ENCODE measurements at places on chromosomes 7 and 10.
A peak's percentile ranks its signal among the peaks of the same experiment; 100 is the strongest.

DNA sequence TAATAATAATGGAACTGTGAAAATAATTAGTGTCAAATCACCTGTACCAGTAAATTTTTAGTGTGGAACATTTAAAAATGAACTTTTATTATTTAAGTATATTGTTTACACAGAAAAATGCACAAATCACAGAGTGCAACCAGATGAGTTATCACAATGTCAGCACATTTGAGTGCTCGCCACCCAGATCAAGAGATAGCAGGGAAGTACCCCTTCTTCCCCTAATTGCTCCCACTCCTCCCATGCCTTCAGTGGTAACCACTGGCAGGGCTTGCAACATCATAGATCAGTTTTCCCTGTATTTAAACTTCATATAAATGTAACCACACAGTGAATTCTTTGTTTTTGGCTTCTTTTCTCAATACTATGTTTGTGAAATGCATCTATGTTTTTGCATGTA lies 7.8 kb upstream of the GPR141 start:
- no peak for DNase-seq

GRCh38 chr10:122281751-122282150 lies 10.7 kb downstream of the BTBD16 start:
- no peak for DNase-seq

DNA sequence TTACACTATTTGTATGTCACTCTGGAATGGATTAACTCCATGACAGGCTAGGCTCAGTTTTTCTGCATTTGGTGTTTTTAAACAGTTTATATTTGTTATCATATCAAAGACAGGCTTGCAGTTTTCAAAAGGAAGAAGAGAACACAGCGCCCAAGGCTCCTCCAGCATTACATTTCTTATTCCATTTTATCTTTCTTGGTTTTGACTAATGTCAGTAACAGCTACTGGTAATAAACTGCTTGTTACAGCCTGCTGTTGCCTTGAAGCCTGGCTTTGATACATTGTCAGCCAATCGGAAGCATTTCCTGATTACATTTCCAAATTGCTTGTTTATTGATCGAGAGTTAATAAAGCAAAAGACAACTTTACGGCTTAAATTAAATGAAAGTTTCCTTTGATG lies 166.0 kb upstream of the MDFIC start:
- DNase-seq, result no peak

GRCh38 chr7:105826143-105826542 lies 50.3 kb downstream of the ATXN7L1 start:
- DNase-seq, result no peak

DNA sequence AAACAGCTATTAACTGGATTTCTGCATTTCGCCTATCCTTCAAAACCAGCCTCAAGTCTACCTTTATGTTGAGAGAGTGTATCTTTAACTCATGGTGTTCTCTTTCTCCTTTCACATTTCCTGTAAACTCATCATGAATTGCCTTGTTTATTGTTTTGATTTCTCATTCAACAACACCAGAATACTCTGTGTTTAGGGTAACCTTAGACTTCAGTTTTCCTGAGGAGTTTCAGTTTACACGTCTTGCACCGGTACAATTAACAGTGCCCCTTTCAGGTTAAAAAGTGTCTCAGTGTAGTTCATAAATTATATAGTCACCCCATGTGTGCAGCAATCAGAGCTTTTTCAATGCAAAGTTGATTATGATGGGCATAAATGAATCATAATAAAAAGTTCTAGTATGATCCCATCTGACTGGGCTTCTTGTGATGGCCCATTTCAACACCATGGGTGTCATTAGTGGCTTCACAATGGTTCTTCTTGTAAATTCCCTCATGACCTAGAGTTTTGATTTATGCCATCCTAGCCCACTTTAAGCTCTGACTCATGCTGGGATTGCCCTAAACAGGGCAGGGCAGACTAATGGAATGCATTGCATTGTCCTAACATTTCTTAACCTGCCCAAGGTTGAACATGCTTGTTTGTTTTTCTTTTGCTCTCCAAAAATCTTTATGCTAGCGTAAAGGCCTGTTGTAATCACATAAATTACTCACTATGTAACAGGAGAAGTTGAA lies 22.0 kb downstream of the ITGB8 start:
- DNase-seq, result no peak

DNA sequence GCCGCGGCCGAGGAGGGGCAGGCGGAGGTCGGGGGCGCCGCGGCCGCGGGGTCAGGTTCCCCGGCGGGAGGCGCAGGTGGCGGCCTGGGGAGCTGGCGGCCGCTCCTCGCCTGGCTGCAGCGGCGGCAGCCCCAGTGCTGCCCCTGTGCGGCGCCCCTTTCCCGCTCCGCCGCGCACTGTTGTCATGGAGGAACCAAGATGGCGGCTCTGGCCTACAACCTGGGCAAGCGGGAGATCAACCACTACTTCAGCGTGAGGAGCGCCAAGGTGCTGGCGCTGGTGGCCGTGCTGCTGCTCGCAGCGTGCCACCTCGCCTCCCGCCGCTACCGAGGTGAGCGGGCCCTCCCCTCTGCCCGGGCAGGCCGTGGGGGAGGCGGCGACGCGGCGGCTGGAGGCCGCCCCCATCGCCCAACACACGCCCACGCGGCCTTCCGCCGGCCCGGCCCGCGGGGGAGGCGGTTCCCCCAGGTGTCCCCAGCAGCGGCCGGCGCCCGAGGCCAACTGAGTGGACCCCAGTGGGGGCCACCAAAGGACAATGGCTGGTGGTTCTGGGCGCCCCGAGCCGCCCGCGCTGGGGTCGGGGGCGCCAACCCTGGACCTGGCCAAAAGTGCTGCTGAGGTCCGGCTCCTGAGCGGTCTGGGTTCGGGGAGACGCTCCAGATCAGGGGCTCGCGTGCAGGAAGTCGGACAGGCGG lies 425 bp downstream of the CASD1 start:
- DNase-seq, result peak; percentile 52

- no peak for DNase-seq
Measured at GRCh38 chr7:75983471-75984129, 10.8 kb downstream of the TMEM120A start.

DNA sequence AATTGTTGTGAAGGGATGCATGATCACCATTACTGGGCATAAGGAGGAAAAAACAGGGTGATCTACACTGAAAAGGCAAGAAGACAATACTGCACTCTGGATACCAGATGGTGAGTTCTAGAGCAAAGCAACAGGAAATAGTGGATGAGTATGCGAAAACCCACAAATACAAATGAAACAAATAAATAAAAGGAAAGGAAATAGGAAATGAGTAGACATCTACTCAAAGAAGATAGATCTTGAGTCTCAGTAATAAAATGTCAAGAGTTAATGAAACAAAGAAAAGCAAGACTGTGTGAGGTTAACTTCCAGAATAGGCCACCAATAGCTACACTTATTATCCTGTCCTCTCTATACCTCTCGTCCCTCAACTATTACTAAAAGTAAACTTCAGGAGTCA lies 11.7 kb downstream of the ORC5 start:
- DNase-seq, result no peak

DNA sequence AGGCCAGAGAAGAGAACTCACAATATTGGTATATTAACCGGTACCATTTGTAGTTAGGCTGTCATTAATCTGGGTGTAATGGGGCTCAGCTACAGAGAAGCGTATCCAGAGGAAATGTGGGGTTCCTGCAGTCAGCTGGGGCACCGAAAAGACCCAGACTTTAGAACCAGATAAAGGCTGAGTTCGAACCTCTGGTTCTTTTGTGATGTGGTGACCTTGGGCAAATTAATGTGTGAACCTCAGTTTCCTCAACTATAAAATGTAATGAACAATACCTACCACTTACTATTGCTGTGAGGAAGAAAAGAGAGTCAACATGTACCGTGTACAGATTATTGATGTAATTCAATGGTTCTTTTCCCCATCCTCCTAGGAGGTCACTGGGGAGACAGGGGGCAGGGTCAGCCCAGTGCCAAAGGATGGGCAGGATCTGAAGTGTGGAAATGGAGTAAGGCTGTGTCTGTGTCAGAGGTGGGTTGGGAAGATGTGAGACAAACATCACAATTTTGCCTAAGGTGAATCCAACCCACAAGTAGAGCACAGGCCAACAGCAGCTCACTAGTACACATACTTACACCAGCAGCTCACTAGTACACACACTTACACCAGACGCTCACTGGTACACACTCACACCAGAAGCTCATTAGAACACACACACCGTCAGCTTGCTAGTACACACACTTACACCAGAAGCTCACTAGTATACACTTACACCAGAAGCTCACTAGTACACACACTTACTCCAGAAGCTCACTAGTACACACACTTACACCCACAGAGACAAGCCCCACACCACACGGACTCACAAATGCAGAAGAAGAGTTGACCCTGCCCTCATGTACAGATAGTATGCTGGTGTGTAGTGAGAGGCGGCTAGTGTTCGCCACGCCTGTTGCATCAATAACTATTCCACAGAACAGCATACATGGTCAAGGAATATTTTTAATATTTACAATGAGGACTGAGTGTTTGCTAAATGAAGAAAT lies 28.0 kb downstream of the PRSS2 start:
- no peak for DNase-seq

GRCh38 chr7:13153742-13154141 lies 466.3 kb downstream of the ARL4A start:
- no peak for DNase-seq

DNA sequence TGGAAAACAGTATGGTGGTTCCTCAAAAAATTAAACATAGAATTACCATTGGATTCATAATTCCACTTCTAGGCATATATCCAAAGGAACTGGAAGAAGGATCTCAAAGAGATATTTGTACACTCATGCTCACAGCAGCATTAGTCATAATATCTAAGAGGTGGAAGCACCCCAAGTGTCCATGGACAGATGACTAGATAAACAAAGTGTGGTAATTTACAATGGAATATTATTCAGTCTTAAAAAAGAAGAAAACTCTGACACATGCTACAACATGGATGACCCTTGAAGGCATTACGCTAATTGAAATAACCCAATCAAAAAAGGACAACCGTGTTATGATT lies 594.2 kb downstream of the KCNMA1 start:
- DNase-seq, result no peak

GRCh38 chr7:47179812-47180515 lies 401.9 kb downstream of the TNS3 start:
- peak; percentile 4 for DNase-seq

All from GDM1 (cell line).